Right ventricle myocardium superior (tissue), 1 donor: ENCODE measurements at places on chromosomes 2 and 18. TPM values are rescaled to one million over a fixed set of nuclear protein-coding genes. Genes with fewer than 3 reads are reported as not detected.
A peak's percentile ranks its signal among the peaks of the same experiment; 100 is the strongest.

DNA sequence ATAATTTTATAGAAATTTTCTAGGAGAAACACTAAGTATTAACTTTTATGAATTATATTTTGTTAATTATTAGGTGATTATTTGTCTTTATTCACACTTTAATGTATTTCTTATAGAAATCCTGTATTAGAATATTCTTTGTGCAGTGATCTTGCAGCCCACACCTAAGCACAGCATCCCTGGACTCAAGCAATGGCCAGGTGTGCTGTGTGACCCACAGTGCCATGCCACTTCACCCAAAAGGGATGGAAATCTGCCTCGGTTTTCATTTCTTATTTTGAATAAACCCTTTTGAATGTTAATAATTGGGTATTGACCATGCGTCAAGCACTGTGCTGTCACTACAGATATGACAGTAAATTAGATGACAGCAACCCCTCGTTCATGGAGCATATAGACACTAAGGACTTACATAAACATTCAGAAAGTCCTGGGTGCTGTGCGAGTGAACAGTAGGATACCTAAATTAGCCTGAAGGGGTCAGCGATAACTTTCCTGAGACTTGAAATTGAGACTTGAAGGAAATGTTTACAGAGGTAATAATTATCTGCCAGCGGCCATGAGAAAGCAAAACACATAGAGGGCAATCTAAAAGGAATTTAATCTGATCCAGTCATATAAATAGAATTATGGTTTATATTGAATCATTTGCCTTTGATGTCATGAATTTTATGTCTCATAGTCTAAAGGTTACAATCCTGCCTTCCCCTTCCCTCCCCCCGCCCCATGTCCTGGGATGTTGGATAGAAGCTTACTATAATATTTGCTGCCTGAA, 52.7 kb upstream of the CALCRL start:
- DNase-seq: no peak

Gene TMEM169
- total RNA-seq: 0.62 TPM

DNA sequence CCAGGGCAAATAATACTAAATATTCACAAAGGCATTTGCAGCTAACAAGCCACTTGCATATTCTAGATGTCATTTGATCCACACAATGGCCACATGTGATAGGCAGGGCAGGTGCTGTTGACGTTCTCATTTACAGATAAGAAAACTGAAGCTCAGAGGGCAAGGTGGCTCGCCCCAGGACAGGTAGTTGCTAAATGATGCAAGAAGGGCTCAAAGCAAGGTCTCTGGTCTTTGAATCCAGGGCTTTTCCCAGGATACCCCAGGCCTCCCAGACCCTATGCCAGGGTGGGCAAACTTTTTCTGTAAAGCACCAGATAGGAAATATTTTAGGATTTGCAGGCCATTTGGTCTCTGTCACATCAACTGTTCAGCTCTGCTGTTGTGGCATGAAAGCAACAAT, 35.1 kb downstream of the LOXHD1 start:
- DNase-seq: no peak

- no peak for DNase-seq
Observed at GRCh38 chr2:81767187-81767912, 1462.8 kb upstream of the LRRTM1 start.

Gene ACTR1B
- 54.5 TPM for total RNA-seq

GRCh38 chr2:56089931-56090330, 93.9 kb upstream of the CCDC85A start:
- no peak for DNase-seq

Gene PLB1
- 1.8 TPM for total RNA-seq

DNA sequence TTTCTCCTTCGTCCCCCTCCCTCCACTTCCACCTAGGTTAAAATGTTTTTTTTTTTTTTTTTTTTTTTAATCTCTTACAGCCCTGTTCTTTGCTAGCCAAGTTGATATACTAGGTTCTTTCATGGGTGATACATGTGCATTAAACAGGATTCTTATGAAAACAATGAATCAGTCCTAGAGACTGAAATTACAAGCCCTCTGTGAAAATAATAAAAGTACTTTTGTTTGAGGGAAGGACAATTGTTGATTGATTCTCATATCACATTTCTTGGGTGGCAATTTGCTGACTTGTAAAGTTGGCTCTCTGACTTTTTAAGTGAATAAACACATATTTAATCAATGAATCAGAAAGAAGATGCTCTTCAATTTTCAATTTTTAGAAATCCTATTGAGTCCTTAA, 639.9 kb downstream of the LRP1B start:
- DNase-seq: no peak

Gene DOCK10
- 2.2 TPM for total RNA-seq

DNA sequence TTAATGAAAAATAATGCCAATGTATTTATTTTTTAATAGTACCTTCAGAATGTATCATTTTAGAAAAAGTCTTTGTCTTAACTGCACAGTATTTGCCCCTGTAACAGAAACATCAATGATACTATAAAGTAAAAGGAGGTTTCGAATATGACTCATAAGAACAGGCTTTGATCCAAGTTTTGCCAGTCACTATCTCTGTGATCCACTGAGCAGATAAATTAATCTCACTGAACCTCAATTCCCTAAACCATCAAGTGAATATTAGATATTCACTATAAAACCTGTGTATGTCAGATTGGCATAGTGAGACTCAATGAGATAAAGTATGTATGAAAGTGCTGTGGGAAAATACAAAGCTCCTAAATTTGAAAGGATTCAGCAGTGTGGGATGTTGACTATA, 292.1 kb downstream of the EXOC6B start:
- no peak for DNase-seq

DNA sequence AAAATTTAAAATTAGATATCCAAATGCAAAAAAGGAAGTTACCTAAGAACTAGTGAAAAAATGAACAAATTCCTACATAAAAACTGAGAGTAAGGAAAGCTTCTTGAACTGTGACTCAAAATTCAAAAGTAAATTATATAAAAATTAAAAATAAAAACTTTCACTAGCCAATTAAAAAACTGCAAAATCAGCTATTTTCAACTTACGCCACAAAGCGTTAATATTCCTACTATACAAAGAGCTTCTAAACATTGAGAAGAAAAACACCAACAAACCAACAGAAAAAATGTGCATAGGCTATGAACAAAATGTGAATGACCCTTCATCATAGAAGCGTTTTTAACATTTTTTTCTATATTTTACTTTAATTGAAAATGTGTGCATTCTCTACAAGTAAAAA, 445.7 kb downstream of the CDH2 start:
- no peak for DNase-seq

Gene WDR35
- 4.2 TPM for total RNA-seq

GRCh38 chr2:179107737-179108136, 57.8 kb upstream of the CCDC141 start:
- no peak for DNase-seq

Gene AFF3
- 7.6 TPM for total RNA-seq

DNA sequence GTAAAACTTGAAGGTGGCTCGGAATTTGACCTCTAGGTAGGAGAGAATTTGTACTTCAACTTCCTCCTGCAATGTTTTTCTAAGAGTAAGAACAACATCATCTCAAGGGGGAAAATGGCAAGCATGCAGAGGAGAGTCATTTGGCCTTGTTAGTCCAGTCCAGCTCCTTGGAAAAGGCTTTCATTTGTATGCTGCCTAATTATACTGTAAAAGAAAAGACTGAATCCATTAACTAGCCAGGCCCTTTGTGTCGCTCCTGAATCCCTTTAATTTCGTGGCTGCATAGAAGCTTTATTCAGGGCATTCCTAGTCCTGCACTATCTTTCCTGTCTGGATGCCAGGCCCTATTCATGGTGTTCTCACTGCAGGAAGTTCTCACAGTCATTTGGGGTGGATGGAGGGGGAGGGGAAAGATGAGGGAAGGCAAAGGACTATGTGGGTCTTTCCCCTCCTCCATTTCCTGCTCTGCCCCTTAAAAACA, 36.0 kb downstream of the PHLPP1 start:
- no peak for DNase-seq

Gene MC5R
- not detected for total RNA-seq

Gene ALMS1
- 6.5 TPM for total RNA-seq

- no peak for DNase-seq
Observed at GRCh38 chr2:66446941-66447340, 12.0 kb downstream of the MEIS1 start.

DNA sequence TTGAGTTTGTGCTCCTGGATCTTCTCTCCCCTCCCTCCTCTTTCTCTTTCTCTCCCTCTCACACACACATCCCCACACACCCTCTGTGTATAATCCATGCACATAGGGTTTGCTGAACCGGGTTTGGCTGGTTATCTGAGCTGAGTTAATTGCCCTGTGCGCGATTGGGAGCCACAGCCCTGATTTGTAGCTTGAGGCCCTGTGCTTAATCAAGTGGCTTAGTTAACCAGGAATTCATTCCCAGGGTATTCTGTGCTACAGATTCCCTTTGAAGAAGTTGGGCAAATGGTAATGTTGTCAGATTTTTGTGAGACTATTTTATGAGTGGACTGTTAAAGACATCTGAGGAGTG, 6.2 kb downstream of the PARD3B start:
- DNase-seq: no peak

GRCh38 chr2:50624506-50624905, 407.4 kb downstream of the NRXN1 start:
- no peak for DNase-seq

DNA sequence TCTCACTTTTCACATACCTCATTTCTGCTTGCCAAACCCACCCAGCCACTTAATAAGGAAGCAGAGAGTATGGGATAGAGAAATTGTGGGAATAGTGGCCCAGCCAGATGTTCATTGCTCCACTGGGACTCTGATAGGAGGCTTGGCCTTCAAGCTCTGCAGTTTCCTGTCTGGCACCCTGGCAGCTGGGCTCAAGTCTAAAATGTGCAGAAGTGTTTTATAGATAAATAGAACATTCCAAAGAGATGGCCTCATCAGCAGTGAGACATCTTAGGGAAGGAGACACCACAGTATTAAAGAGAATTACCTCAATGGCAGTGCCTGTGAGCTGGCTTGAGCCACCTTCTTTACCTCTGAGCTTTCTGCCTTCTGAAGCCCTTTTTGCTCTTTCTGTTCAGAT, 24.7 kb downstream of the COPS7B start:
- DNase-seq: no peak

Gene SPP2
- not detected for total RNA-seq

Gene KCNG2
- not detected for total RNA-seq

GRCh38 chr2:118197011-118197675, 108.9 kb downstream of the INSIG2 start:
- no peak for DNase-seq

GRCh38 chr18:11866764-11867163, 15.6 kb downstream of the CHMP1B start:
- DNase-seq: no peak

Gene PAX3
- not detected for total RNA-seq

GRCh38 chr18:74645679-74646078, 48.0 kb downstream of the ZNF407 start:
- no peak for DNase-seq

DNA sequence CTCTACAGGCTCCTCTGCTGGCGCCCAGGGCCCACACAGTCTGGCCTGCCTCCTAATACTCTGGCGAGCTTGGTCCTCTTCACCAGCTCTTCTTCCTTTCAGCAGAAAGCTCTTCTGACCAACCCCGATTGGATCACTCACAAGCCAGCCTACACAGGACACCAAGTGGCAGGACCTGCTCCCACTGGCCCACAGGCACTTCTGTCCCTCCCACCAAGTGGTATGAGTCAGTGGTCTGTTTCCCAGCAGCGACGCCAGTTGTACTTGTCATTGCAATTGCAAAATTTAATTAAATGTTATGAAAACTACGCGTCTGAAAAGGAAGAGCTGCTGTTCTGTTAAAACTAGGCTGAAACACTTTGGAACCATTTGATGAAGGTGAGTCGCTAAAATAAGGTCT, 46.7 kb downstream of the NDUFA10 start:
- DNase-seq: no peak

Gene NAGK
- 45.1 TPM for total RNA-seq

Gene FMNL2
- total RNA-seq: 6.1 TPM

Gene ASB18
- 4.5 TPM for total RNA-seq

- DNase-seq: no peak
Observed at GRCh38 chr2:45724335-45724734, 72.9 kb downstream of the PRKCE start.

DNA sequence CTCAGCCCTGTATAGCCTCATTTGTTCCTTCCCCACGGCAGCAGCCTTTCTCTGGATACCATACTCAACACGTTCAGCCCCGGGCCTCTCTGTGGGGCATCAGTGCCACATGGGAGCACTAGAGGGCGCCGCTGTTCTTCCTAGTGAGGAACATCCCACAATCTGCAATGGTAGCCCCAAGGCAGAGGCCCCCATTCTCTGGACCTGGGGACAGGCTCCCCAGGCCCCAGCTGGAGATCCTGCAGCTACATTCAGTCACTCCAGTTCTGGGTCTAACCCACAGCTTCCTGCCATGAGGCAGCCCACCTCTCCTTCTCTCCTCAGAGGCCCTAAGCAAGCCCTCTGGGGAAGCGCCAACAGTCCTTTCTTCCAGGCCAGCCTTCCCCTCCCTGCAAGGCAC, 14.2 kb upstream of the SFXN5 start:
- DNase-seq: peak; percentile 93

- DNase-seq: no peak
Observed at GRCh38 chr2:168722592-168722991, 79.8 kb upstream of the NOSTRIN start.

DNA sequence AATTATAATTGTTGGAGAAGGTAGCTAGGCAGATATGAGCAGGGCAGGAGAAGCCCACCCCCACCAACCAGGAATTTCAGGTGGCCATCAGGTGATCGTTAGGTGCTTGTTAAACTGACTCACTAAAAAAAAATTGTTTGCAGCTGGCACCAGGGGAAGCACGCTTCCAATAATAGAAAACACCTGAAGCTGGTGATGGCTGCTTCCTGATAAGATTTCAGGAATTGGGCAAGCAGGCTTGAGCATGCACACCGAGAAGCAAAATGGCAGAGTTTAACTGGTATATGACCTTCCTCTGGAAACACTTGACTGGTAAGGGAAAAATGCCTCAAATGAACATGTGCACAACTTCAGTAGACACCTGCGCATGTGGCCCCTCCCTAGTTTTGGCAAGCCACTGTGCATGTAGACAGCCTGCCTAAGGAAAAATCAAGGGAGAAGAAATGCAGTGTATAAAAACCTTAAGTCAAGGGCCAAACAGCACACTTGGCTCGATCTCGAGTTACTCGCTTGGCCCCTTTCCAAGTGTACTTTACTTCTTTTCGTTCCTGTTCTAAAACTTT, 292.8 kb downstream of the CCDC85A start:
- no peak for DNase-seq

Gene RBKS
- 4.2 TPM for total RNA-seq

Gene MAPK4
- 26.9 TPM for total RNA-seq

DNA sequence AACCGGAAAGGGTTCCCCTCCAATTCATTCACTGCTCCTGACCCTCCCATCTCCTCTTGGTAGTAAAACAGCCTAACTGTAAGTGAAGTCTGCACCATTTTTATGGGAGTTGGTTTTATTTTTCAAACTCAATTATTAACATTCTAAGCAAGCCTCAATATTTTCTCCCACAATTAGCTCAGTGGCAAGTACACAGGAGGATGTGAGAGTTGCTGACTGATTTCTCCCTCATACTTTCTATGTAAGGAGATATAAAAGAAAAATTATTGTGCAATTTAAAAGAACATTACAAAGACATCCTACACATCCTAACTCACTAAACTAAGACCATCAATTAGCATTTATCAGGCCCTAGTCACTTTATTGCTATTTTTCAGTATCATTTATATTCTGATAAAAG, 73.9 kb downstream of the PIAS2 start:
- no peak for DNase-seq

Gene IL1RL2
- not detected for total RNA-seq
